ENCODE measurements at places on chromosomes 2 and 18. TPM values are rescaled to one million over a fixed set of nuclear protein-coding genes. Genes with fewer than 3 reads are reported as not detected.
A peak's percentile ranks its signal among the peaks of the same experiment; 100 is the strongest.

DNA sequence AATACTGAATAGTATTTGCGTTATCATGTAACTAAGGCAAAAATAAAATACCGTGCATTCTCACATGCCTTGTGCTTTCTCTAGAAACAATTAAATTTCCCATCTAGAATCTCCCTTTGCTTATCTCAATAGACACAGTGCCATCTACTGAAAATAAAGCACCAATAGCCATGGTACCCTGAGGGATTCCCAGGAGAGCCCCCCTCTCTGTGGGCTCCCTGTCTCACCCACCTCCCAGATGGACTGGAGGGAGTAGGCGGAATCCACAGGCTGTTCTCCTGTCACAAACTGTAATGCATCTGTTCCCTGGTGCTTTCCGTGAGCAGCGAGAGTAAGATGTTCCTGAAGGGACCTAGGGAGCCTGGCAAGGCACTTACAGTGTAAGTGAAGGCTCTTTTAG lies 112.4 kb upstream of the UPP2 start:
- DNase-seq = no peak

- DNase-seq = no peak
Observed at GRCh38 chr2:230106771-230107170, 38.0 kb upstream of the SLC16A14 start.

- DNase-seq = no peak
Observed at GRCh38 chr2:157267476-157267875, 10.0 kb downstream of the GALNT5 start.

DNA sequence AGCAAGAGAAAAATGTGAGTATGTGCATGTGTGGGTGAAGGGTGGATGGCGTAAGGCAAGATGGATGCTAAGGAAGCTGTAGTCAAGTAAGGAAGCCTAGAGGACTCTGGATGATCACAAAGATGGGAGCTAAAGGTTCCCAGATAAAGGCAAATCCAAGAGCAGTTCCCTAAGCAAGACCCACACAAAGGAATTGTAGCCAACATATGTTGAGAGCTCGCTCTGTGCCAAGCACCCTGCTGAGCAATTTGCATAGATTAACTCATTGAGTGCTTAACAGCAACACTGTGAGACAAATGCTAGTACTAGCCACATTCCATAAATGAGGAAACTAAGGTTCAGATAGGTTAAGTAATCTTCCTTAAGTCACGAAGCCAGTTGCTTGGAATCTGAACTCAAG lies 132.6 kb downstream of the C1D start:
- DNase-seq = no peak

DNA sequence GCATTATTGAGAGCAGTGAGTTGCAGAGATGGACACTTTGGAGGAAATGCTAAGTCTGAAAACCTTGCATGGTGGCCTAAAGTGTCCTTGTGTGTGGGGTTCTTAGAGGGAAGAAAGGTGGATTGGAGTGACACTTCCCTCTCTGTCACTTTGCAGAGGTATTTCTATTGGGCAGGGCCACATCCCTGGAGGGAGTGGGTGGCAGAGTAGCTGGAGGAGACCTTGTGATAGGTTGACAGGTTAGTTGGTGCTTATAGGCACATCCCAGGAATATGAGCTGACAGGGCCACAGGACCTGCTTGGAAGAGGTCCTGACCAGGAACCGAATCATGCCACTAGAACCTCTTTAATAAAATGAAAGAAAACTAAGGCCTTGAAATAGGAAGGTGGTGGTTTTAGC lies 972 bp upstream of the IGFBP5 start:
- DNase-seq = no peak

GRCh38 chr2:16256601-16257321 lies 316.4 kb downstream of the MYCN start:
- DNase-seq = no peak

GRCh38 chr2:185174353-185174752 lies 564.3 kb upstream of the FSIP2 start:
- no peak for DNase-seq

DNA sequence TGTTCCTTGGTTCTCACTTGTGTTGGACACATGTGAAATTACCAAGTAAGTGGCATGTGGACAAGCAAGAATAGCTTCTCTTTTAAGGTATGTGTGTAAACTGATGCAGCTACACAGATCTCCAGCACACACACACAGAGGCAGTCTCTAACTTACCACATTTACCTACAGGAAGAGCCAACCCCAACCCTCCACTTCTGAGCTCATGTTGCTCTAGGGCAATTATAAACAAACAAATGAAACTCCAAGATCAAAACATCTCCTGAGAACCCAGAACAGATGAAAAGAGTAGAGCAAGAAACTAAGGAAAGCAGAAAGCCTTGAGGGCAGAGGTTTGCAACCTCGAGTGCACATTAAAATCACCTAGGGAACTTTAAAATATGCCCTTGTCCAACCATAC lies 16.0 kb upstream of the TMEM37 start:
- DNase-seq = no peak

DNA sequence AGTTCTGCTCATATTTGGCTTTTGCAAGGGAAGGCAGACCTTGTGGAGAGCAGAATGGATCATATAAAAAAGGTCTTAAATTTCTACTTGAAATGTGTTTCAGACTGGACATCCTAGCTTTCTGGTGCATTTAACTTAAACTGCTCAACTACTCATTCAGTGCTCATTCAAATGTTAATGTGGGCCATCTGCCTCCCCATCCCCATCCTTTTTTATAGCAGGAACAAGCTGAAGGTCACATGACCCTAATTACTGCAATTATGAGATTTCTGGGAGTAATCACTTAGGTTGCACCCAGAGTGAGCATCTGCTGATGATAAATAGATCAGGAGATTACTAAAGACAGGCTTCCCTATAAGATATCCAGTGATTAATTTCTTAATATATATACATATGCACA lies 96.1 kb downstream of the MAP2 start:
- no peak for DNase-seq

GRCh38 chr2:8545695-8546611 lies 135.9 kb upstream of the ID2 start:
- no peak for DNase-seq

GRCh38 chr2:181781078-181781786 lies 100.9 kb upstream of the NEUROD1 start:
- no peak for DNase-seq

GRCh38 chr2:200453853-200454534 lies 55.9 kb downstream of the KCTD18 start:
- no peak for DNase-seq

- DNase-seq = no peak
Observed at GRCh38 chr18:23972453-23972852, 42.1 kb upstream of the TTC39C start.

GRCh38 chr2:33670392-33670937 lies 71.4 kb upstream of the FAM98A start:
- DNase-seq = peak; percentile 13

DNA sequence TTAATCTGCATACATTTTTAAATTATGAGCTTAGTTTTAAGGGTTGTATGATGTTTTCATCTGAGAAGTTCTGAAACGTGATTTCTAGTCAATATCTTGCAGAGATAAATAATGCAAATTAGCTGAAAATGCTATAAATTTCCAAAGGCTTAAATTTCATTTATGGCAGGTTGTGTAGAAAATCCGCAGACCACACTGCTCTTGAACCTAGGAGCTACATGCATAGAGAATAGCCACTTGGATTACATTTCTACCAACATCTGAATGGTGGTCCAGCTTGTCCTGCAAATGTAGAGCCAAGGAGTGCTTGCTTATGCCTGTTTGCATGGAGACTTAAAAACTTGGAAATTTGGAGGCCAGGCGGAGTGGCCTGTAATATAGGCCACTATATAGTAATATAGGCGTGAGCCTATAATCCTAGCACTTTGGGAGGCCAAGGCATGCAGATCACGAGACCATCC lies 6.8 kb downstream of the MAT2A start:
- no peak for DNase-seq

DNA sequence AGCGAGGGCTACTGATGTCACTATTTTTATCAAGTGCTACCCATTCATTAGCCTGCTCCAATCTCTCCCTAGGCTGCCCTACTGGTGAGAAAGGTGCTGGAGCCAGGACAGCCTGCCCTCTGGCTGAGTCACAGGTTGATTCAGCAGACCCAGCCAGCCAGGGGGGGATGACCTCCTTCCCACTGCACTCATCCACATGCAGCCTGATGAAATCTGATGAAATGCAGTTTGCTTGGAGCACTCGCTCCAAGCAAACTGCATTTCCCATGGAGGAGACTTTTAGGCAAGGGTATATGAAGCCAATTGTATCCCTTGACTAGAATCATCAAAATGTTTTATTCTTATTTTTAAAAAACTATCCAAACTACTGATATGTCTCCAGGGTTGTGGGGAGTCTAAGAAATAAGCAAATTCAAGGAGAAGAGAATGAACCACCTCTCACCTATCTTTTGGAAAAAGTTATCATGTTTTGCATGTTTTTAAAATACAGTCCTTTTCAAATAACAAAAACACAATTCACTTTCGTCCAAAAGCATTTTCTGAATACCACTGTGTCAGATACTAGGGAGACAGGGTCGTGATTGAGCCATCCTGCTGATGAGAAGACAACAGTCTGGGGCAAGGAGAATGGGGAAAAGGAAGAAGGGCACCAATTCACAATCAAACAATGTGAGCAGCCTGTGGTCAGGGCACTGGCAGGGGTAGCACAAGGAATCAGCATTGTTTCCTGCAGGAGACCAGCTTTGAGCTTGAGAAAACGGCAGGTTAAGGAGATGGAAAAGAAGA lies 128.3 kb downstream of the AFF3 start:
- DNase-seq = peak; percentile 96

DNA sequence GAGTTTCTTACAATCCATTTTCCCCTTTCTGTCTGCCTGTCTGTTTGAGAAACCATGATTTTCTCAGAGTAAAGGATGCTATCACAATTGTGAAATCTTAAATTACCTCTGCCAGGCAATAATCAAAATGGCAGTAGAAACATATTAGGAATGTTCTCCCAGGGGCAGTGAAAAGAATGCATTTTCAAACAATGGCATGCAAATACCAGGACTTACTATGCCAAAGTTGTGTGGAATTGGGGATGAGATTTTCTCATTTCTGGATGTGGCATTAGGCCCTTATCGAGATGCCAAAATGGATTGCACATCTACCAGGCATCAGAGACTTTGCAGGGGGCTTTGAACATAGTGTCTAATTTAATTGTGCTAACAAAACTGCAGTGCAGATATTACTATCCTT lies 821.4 kb downstream of the RNF144A start:
- DNase-seq = no peak

- DNase-seq = peak; percentile 26
Observed at GRCh38 chr2:106956416-106956815, 70.4 kb upstream of the ST6GAL2 start.

DNA sequence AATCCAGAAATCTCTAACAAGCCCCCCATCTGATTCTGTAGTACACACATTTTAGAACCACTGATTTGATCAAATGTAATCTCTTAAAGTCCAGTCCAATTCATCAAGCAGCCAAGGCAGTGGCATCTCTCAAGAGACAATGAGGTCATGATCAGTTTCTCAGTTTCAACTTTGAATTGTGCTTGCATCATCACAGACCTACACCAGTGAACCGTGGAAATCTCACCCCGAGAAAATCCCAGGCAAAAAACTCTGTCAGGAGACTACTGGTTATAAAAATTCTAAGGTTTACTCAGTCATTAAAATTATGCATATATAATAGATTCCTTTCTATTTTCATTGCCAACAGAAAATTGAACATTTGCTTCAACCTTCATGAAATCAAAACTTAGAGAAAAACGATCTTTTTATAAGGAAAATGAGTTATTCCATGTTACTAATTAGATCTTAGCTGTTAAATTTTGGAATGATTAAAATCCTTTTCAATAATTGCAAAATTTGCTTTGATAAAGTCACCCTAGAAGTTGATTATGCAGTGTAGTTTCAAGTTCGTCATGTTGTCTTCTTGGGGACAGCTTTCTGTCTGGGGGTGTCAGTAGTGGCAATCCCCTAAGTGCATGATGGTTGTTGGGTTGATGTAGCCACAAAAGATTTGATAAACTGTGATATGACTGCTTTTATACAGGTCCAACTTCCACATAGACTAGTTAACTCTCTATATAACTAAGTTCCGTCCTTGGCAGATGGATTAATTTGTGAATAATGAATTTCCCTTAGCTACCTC lies 235.0 kb downstream of the CAMKMT start:
- no peak for DNase-seq

The CNPPD1 gene
- total RNA-seq = 36.2 TPM

The MLPH gene
- total RNA-seq = 53.1 TPM

The LOXHD1 gene
- total RNA-seq = not detected

The CENPA gene
- total RNA-seq = 27.9 TPM

The NDUFB3 gene
- total RNA-seq = 303 TPM

The NYAP2 gene
- total RNA-seq = not detected

The ASPRV1 gene
- total RNA-seq = 1.2 TPM
